ENCODE measurements at places on chromosomes 2 and 18.
A peak's percentile ranks its signal among the peaks of the same experiment; 100 is the strongest.

- no peak for DNase-seq
These were observed 45.4 kb downstream of the EXOC6B start for GRCh38 chr2:72780477-72780876.

- no peak for DNase-seq
These were observed 14.0 kb upstream of the TNS1 start for GRCh38 chr2:218016810-218017209.

GRCh38 chr2:171325886-171326585, 107.8 kb downstream of the METTL8 start:
- peak; percentile 44 for DNase-seq

DNA sequence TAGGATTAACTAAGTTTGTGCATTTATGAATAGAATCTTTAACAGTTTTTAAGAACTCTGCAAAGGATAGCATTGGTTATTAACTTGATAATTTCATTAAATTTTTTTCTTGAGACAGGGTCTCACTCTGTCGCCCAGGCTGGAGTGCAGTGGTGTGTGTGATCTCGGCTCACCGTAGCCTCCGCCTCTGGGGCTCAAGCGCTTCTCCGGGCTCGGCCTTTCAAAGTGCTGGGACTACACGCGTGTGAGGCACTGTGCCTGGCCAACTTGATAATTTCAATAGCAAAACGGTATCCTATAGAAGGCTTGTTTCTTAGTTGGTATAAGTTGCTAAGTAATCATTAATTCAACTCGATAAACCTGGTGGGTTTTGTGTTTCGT, 38.0 kb downstream of the ADNP2 start:
- DNase-seq, result no peak

GRCh38 chr2:230430957-230431910, 15.2 kb downstream of the SP100 start:
- no peak for DNase-seq

- DNase-seq, result no peak
These were observed 91.2 kb downstream of the TWIST2 start for GRCh38 chr2:238939074-238939473.

DNA sequence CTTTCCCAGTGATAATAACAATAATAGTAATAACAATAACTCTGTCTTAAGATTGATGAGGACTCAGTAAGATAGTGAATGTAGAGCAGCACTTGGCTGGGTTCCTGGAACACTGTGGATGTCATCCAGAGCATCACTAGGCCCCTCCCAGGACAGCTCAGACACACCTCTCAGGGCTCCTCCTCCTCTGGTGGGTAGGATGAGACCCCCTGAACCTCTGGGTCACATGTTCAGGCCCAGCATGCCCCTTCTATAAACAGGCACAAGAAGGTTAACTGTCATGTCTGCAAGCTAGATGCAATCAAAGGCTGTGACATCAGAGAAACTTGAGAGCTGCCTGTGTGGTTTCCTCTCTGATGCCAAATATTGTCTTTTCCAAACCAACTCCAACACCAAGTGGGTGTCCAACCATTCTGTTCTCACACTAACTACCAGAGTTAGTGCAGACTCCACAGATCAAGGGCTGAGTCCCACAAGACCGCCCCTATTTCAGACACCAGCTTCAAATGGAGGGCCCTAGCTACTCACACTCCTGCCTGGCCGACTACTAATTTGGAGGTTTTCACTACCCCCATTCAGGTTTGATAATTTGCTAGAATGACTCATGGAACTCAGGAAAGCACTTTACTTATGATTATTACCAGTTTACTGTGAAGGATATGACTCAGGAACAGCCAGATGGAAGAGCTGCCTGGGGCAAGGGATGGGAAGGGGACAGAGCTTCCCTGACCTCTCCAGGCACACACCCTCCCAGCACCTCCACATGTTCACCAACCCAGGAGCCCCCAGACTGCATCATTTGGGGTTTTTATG, 46.4 kb upstream of the BZW1 start:
- no peak for DNase-seq

GRCh38 chr2:241898463-241899270, 29.1 kb downstream of the RTP5 start:
- no peak for DNase-seq

DNA sequence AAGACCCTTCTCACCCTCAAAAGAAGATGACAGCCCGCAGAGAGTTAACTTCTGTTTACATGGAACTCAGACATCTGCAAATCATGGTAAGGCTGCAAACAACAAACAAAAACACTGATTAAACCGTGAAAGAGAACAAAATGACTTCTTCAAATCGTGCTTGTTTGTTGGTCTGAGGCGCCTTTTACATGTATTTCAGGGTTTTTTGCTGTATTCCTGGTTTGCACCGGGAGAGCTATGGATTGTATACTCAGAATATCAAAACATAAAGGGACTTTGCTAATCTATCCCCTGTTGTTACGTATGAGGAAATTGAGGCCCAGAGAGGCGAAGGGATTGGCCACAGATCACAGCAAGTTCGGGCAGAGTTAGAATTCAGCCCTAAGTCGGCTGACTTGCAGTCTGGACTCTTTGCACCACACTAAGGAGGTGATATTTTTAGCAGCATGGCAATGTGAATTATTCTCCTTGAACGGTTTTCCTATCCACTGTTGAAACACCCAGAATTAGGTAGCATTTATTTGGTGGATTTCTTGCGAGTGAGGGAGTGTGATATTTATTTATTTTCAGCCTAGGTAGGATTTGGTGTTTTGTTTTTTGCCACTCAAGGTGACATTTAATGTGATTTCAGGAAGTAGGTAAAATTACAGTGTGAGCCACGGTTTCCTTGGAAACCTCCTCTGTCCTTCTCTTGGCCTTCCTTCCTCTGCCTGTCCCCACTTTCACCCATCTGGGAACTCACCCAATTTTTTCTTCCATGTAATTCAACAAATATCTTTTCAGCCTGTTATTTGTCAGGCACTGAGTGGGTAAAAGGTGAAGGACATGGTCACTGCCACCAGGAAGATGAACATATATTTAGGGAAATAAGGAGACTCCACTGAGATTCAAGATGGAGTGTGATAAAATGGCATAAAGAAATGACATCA, 980 bp upstream of the PDE6D start:
- DNase-seq, result peak; percentile 37

GRCh38 chr2:199973703-199974102, 18.3 kb downstream of the MAIP1 start:
- DNase-seq, result no peak

DNA sequence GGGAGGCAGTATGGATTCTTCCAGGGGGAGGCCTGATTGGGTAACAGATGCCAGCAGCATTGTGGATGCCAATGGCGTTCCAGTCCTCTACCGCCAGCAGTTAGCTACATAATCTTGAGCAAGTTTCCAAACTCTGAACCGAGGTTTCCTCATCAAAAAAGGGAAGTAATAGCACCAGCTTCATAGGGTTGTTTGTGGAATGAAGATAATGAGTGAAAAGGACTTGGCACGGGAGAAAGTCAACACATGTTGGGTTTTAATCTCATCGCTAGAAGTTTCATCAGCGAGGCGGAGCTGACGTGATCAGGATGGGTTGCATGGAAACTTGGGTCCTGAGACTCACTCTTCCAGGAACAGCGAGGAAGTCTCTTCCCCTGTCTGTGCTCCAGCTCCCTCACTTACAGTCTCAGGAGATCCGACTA, 266.7 kb downstream of the SH3BP4 start:
- no peak for DNase-seq

DNA sequence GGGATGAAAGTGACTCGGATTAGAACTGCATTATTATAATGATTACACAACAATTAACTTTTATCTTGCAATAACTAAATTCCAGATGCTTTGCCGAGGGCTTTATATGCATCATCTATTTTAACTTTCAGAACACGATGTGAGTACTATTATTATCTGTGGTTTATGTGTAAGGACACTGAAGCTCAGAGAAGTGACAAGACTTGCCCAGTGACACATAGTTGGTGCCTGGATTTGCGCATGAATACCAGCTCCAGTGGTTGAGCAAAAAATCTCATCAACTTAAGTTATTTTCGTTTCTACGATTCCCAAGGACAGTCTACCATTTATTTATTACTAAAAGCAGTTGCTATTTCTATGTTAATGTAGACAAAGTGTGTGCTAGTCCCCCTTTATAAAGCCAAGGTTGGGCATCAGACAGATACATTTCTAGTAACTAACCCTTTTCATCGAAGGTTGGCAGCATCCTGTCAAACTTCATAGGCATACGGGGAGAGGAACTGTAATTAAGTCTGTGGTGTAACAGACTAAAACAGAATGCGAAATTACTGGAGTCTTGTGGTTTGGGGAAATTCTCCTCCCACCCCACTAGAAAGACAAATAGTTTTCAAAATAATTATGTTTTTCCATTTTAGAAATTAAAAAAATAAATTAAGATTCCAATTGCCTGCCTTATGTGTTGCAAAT, 73.2 kb upstream of the BOD1L2 start:
- no peak for DNase-seq

GRCh38 chr2:55047677-55048299, 2.5 kb downstream of the RTN4 start:
- DNase-seq, result no peak

DNA sequence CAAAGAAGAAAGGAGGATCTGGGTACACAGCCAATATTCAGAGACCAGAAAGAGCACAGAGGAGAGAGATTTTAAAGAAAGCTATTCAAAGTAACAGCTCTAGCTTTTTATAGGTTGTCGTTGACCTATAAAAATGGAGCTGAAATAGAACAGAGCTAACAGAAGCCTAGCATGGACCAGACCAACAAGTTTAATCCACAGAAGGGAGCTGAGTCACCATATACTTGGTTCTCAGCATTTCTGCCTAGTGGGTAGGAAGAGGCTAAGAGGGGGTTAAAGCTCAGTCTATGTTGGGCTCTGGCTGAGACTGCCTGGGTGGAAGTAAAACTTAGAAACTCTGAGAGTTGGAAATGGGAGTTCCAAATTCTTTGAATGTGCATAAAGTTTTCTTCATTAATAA, 678.0 kb upstream of the CDH2 start:
- no peak for DNase-seq

- no peak for DNase-seq
These were observed 4.0 kb downstream of the GATA6 start for GRCh38 chr18:22173221-22173927.

DNA sequence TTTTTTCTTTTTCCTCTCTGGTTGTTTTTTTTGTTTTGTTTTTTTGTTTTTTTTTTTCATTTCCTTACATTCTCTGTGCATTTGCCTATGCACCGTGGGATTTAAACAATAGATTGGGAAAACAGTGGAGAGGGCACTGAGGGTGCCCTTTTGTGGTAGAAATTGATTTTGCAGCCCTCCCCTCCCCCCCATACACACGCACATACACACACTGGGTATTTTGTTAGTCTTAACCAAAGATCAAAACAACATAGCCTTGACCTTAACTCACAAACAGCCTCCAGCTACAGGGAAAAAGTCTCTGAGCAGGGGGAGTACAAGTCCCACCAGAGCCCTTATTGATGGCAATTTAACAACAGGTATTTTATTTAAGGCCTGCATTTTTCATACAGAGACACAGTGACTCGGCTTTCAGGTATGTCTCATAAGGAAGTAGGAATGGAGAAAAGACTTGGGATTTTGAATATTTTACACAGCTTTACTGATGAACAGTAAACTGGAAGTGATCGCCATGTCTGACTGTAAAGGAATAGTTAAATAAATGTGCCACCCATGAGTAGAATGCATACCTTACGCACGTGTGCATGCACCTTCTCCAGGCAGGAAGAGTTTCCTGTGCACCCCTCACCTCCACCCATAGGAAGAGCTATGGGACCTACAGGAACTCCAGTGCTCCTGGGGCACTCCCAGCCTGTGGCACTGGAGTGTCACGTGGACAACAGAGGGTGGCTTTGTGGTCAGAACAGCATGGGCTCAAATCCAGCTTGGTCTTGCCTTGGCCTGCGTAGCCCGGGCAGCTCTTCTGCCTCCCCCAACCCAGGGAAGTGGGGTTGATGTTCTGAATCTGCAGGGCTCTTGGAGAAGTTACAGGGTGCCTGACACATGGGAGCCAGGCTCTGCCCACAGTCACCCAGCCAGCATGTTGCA, 266.4 kb downstream of the ANAPC1 start:
- no peak for DNase-seq

GRCh38 chr2:225797394-225797793, 397.9 kb downstream of the NYAP2 start:
- no peak for DNase-seq

GRCh38 chr2:26528836-26529235, 50.9 kb upstream of the OTOF start:
- DNase-seq, result no peak

DNA sequence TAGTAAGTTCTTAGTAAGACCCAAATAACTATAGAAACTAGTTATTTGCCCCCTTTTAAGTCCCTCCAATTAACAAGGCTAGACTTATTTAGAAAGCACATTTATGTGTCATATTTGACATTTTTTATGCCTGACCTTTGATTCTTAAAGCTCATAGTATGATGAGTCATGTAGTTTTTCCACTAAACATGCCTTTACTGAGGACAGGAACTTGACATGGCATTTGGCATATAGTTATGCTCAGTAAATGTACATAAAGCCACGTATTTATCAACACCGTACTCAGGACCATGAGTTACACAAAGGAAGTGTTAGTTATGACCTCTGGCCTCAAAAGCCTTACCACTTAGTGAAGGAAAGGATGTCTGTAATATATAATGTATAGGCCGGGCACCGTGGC, 78.9 kb downstream of the GNAL start:
- no peak for DNase-seq

DNA sequence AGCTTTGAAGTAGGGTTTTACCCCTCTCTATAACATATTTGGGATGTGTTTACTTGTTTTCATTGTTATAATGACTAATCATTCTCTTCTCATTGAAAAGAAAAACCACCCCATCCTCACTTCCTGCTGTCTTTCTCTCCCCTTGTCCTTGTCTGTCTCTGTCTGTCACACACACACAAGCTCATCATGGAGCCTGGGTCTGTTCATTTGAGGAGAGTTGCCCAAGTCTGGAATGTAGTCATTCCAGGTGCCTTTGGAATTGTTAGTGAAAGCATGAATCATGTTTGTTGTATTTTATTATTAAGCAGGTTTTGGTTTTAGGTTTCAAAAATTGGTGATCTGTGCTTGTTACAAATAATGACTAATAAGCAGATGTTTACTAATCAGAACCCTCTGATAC, 133.5 kb upstream of the IL1R2 start:
- DNase-seq, result no peak

DNA sequence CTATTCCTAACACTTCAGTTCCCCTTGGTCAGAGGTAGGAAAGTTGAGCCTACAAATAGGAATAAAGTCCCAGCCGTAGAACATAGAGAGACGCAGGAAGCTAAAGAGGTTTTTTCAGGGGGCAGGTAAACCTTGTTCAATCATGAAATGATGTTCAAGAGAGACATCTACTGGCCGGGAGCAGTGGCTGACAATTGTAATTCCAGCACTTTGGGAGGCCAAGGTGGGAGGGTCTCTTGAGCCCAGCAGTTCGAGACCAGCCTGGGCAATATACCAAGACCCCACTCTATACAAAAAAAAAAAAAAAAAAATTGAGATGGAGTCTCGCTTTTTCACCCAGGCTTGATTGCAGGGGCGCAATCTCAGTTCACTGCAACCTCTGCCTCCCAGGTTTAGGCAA, 66.7 kb upstream of the DNAJC10 start:
- DNase-seq, result no peak

DNA sequence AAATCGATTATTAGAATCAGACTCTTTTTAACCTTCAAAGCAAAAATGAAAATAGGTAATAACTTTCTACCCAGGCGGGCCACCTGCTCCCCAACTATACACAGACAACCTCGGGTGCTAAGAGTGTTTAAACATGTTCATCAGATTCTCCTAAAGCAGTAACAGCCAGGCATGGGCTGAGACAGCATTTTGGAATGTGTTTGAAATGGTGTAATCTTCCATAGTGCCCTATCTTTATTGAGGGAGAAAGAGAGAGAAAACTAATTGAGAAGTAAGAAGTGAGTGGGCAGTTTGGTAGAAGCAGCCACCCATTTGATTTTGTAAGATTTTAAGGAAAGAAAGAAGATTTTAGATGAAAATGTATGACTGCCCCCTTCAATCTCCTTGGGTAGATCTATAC, 196.1 kb upstream of the CTAGE1 start:
- DNase-seq, result no peak

Measured in CD4-positive, alpha-beta T cell treated with Interleukin-15 for 4 hours (primary cell).